Putamen (tissue), 1 donor: ENCODE measurements at places on chromosomes 1 and 21.
A peak's percentile ranks its signal among the peaks of the same experiment; 100 is the strongest.

DNA sequence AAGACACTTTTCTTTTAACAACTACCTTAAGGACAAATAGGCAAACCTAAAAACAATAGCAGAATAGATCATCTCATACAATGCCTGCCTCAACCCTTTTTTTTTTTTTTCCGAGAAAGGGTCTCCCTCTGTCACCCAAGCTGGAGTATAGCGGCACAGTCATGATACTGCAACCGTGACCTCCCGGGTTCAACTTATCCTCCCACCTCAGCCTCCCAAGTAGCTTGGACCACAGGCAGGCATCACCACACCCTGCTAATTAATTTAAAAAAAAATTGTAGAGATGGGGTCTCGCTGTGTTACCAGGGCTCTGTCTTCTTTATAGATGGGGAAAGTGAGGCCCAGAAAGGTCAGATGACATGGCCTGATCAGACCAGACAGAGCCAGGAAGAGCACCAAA lies 7.9 kb downstream of the SH3BGRL3 start:
- no peak for DNase-seq

DNA sequence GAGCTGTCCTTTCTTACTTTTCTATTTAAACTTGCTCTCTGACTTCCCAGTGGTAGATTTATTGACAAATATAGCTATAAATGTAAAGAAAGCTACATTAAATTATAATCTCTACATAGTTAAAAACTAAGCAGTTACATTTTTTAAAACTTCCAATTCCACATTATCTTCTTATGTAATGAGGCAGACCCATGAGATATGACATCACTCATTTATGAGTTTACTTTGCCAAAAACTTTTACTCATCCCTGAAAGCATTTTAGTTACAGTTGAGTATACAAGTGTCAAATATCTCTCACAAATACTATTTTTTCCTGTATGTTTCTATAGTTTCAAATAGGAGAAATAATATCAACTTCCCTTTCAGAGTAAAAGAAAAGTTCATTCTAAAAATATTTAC lies 3.8 kb downstream of the NMNAT2 start:
- no peak for DNase-seq

DNA sequence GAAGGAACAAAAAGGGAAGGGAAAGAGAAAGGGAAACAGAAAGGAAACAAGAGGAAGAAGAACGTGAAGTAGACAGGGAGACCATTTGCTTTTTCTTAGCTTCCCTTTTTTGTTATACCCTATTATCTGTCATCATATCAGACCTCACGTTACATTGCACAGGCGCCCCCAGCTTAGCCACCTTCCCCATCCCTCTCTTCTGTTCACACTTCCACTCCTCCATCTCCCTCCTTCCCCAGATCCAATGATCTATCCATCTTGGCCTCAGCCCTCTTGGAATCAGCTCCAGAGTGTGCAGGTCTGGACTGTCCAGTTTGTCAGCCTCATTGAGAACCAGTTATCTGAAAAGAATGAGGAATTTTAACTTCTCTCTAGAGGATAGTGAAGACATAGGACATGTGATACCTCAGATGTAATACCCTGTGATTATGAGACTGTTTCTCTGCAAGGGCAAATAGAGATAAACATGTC lies 101.1 kb upstream of the ERRFI1 start:
- DNase-seq: no peak

DNA sequence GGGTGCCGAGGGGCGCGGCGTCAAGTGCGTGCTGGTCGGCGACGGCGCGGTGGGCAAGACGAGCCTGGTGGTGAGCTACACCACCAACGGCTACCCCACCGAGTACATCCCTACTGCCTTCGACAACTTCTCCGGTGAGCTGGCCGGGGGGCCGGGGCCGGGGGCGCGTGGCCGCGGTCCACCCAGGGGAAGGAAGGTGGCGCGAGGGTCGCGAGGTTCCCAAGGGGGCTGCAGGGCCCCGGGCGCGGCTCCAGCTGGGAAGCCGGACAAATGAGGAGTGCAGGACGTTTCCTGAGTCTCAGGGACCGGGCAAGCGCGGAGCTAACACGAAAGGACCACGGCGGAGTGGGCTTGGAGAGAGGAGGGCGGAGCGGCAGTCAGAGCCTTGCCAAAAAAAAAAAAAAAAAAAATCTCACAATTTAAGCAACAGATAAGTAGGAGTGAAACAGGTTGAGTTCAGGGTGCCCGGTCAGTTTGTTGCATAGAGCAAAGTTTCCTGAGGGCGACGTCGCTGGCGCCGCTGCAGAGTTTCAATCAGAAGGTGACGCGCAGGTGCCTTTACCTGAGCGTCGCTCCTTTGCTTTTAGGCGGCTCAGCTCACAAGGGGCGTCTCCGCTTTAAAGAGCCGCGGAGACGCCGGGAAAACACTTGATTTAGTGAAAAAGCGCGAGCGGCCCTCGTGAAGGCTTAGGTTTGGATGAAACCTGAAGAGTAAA lies 750 bp downstream of the RHOU start:
- DNase-seq: no peak

GRCh38 chr21:27817074-27817473 lies 850.2 kb upstream of the ADAMTS5 start:
- DNase-seq: no peak

GRCh38 chr21:41898998-41899397 lies 19.9 kb upstream of the PRDM15 start:
- DNase-seq: no peak

GRCh38 chr1:151819976-151820623 lies 11.5 kb downstream of the RORC start:
- no peak for DNase-seq

DNA sequence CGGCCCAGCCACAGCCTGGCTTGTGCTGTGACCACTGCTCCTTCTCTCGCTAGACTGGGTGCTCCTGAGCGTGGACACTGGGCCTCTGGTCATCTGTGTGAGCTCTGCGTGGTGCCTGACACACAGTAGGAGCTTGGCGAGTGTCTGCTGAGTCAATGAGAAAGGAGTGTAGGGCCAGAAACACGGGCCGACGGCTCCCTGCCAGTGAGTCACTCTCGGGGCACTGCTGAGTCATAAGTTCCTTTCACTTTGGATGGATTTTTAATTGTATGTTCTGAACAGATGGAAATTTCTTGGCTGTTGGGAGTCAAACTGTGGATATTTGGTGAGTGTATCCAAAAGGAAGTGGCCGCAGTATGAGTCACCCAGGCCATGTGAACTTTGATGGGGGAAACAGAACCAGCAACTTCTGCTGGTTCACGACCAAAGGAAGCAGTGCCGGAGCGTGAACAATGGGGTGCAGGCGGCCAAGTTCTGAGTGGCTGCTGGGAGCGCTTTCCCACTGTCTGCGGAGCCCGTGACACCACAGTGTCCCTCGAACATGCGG lies 41.0 kb upstream of the COL18A1 start:
- peak; percentile 39 for DNase-seq

DNA sequence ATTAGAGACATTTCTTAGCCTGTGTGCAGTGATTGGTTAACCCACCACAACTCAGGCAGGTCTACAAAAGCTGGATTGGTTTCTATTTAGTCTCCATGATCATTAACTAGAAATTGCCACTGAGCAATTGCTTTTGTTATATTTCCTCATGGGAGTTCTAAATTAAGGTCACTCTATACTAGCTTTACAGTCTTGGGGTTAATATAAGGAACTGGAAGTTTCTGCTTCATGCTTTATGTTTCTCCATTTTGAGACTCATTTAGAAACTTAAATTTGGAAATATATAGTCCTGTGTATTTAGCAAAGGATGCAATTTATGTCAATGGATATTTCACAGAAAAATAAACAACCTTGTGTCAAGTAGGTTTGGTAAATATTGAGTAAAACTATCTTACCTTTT lies 137.5 kb downstream of the HLX start:
- no peak for DNase-seq

DNA sequence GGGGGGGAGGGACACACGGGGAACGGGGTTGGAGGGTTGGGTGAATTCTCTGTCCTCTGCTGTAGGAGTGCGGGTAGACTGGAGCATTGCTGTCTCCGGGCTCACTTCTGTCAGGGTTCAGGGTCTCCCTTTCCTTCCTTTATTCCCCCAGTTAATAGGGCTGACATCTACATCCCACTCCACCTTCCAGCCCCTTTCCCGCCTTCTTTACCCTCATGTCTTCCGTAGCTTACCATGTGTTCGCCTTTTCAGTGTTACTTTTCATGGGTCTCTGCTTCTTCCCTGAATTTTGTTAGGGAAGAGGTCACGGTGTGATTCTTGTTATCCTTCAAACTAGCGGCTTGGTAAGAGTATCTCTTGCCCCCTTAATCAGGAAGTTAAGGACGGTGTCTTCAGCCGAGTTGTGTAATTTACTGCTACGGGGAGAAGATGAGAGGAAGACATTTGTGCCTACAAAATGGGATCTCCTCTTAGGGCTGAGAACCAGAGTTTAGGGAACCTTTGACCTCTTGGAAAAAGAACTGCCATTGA lies 917 bp downstream of the RAP1A start:
- DNase-seq: no peak

DNA sequence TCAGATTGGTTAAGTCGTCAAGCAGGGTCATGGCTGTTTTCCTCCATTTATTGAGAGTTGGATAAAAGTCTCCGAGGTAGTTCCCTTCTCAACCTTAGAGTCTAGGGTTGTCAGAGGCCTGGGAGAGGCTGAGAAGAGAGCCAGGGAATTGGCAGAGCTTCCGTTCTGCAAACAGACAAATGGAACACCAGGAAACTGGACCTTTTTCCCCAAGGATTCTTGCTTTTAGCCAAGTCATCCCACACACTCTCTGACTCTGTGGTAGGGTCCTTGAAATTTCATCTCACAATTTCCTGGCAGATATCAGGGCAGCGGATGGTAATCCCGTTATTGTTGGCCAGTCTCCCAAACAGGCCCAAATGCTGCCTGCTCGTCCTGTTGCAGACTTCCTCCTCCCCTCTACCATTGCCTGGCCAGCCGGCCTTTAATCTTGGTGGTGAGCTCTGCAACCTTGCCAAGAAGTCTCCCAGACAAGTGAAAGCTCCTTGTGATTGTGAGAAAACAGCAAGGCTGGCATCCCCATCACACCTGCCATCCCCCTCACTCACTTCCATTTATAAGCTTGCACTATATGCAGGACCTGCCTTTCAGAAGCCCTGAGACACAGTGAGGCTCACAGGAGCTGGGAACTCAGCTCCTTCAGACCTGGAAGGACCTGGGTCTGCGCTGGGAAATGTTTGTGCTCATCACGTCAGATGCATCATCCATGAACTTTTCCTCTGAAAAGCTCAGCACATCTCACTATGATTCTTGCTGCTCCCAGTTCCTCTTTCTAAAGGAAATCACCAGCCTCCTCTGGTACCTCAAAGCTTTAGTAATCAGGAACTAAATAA lies 13.7 kb upstream of the SRP9 start:
- no peak for DNase-seq

DNA sequence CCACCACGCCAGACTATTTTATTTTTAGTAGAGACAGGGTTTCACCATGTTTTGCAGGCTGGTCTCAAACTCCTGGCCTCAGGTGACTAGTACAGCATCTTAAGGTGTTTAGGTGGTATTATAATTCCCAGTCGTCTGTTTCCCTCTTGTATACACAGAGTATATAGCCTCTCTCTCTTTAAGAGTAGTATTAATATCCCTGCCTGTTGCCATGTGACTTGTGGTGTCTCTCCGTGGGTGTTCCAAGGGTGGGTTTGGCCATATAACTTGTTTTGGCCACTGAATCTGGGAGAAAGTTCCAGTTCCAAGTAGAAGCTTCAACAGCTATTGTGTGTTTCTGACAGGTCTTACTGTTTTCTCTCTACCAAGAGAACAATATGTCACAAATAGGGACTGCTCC lies 29.6 kb downstream of the EPS15 start:
- DNase-seq: no peak

DNA sequence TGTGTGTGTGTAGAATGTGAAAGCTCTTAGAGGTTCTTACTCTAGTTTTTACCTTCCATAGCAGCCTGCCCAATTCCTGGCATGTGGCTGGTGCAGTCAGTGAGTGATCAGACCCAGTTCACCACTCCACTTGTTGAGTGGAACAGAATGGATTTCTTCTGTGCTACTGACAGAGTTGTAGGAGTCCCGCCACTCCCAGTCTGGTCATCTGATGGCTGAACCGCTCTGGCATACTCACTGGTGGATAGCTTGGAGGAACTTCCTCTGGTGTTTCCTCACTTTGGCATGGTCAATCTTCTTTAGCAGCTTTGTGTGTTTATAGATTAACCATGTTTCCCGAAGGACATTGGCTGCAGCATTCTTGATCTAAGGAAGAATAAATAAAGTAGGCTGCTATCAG lies 106.7 kb upstream of the ADAR start:
- no peak for DNase-seq

- DNase-seq: no peak
These were observed 72.4 kb downstream of the ZNF281 start for GRCh38 chr1:200337410-200337809.

- DNase-seq: no peak
These were observed 15.1 kb upstream of the PODN start for GRCh38 chr1:53046930-53047329.

- no peak for DNase-seq
These were observed 12.8 kb downstream of the TMCC2 start for GRCh38 chr1:205240569-205240968.

DNA sequence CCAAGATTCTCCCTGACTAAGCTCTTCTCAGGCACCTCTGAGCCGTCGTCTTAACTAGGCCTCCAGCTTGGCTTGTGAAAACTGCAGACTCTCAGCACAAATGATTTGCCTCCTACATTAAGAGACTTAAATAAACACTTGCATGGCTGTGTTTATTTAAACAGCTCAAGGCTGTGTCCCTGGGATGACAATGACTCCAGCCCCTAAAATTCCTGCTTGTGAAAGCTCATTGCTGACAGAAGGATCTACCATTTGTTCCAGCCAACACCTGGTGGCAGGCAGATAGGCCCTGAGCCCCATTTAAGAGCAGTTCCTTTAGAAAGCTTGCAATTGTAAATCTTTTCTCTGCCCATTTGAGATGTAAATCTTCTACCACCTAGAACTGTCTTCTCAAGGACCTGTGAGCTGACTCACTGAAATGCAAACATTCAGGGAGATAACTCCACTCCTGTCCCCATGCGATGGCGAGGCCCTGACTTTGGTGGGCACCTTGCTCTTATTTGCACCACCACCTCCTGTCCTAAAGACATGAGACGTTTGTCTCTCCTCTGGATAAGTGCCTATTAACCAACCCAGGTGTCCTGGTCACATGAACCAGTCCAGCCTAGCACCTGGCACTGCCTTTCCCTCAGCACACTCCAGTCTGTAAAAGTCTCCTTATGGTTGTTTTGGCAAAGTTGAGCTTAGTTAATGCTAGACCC lies 15.1 kb upstream of the PCP4 start:
- no peak for DNase-seq

GRCh38 chr1:23169195-23169575 lies 529 bp upstream of the LUZP1 start:
- DNase-seq: no peak
